ENCODE measurements at places on chromosomes 2 and 18. TPM values are rescaled to one million over a fixed set of nuclear protein-coding genes. Genes with fewer than 3 reads are reported as not detected.

DNA sequence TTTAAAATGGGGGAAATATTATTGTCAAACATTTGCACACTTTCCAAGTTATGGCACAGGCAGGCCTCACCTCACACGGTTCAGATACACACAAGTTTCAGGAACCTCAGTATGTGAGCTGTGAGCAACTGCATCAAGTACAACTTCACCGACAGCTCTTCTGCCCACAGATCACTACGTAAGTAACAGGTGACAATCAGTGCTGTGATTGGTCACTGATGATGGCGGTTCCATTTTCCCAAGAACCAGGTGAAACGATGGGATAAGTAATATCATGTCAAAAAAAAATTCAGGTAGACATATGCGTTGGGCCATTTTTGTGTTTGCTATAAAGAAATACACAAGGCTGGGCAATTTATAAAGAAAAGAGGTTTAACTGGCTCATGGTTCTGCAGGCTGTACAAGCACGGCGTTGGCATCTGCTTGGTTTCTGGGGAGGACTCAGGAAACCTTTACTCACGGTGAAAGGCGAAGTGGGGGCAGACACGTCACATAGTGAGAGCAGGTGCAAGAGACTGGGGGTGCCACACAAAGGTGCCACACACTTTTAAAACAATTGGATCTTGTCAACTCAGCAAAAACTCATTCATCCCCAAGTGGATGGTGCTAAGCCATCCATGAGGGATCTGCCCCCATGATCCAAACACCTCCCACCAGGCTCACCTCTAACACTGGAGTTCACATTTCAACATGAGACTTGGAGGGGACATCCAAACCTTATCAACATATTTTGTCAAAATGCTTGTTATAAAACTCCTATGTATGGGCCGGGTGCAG, 57.9 kb downstream of the LPIN2 start:
- H3K4me1 ChIP-seq, result peaks cover 39% of the 10 kb centered on the region
- DNase-seq, result no peak
- H3K4me3 ChIP-seq, result no peak overlapping the region
- H3K27ac ChIP-seq, result peak overlapping the region; percentile 76

DNA sequence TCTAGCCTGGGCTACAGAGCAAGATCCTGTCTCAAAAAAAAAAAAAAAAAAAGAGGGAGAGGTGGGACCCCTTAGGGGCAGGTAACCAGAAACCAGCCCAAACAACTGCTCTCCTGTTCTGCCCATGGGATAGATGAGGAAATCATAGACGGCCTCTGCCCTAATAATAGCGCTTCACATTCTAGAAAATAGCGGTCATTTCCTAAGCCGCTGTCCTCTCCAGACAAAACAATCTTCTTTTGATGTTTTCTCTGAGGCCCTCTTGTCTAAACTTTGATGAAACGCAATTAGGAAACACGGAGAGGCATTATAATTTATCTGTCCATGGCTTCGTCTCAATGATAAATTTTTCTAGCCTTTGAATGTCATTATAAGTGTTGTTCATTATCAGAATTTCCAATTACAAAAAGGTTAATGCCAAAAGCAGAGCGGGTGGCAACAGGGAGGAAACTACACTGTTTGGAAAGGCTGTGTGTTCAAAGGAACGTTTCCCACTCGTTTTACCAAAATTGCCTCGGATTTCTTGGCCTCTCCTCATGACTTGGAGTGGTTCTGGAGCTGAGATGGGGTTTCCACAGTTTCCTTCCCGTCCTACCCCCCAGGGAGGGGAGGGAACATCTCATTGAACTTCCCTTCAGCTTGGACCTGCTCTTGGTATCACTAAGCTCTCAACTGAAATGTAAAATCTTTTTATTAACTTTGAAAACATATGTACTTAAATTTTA, 151.6 kb upstream of the ZNF236 start:
- DNase-seq, result no peak
- no peaks in the 10 kb centered on the region for H3K4me1 ChIP-seq
- H3K27me3 ChIP-seq, result peaks cover 12% of the 10 kb centered on the region
- H3K4me3 ChIP-seq, result no peak overlapping the region
- H3K36me3 ChIP-seq, result no peaks in the 10 kb centered on the region

GRCh38 chr18:10377956-10378355, 76.5 kb upstream of the APCDD1 start:
- DNase-seq, result no peak
- H3K36me3 ChIP-seq, result no peaks in the 10 kb centered on the region
- no peaks in the 10 kb centered on the region for H3K27me3 ChIP-seq
- H3K4me3 ChIP-seq, result no peak overlapping the region
- peak overlapping the region; percentile 17 for H3K27ac ChIP-seq

DNA sequence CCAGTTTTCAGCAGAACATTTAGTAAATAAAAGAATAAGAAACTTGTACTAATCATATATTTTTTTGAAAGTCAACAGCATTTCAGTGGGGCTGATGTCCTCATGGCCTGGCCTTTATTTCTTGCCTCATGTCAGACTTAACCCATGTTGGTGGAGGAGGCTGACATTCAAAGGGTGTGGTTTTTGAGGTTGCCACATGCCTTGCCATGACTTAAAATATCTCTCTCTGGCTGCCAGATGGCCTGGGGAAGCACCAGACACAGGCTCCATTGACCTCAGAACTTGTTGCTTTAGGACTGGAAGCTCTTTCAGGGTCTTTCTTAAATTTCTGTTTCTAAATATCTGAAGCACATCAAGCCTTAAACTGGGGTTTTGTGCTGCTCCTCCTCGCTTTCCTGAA, 32.5 kb upstream of the CD28 start:
- peaks cover 40% of the 10 kb centered on the region for H3K27me3 ChIP-seq
- no peak overlapping the region for H3K27ac ChIP-seq
- DNase-seq, result peak; percentile 7
- H3K36me3 ChIP-seq, result peaks cover 13% of the 10 kb centered on the region

- peaks cover 5% of the 10 kb centered on the region for H3K27me3 ChIP-seq
- H3K36me3 ChIP-seq, result no peaks in the 10 kb centered on the region
- H3K4me3 ChIP-seq, result no peak overlapping the region
These were observed 51.7 kb upstream of the ITPRID2 start for GRCh38 chr2:181839811-181840210.

GRCh38 chr18:50629148-50629631, 69.3 kb downstream of the MAPK4 start:
- peaks cover 22% of the 10 kb centered on the region for H3K27me3 ChIP-seq
- H3K4me3 ChIP-seq, result no peak overlapping the region
- H3K4me1 ChIP-seq, result no peaks in the 10 kb centered on the region
- no peak for DNase-seq

- H3K36me3 ChIP-seq, result no peaks in the 10 kb centered on the region
- peak overlapping the region; percentile 94 for H3K4me3 ChIP-seq
- no peak for DNase-seq
- peaks cover 4% of the 10 kb centered on the region for H3K27me3 ChIP-seq
These were observed 1.2 kb upstream of the CCDC88A start for GRCh38 chr2:55420871-55421270.

The HRH4 gene
- not detected for polyA plus RNA-seq

The FSIP2 gene
- polyA plus RNA-seq, result 0.12 TPM

All from naive B cell (primary cell).